RPMI7951 (cell line): ENCODE measurements at places on chromosomes 12 and 14.
A peak's percentile ranks its signal among the peaks of the same experiment; 100 is the strongest.

- DNase-seq = peak; percentile 42
Measured at GRCh38 chr12:92624236-92624635, 78.6 kb upstream of the PLEKHG7 start.

- peak; percentile 56 for DNase-seq
Measured at GRCh38 chr14:22448905-22449599, 140.0 kb downstream of the DAD1 start.

GRCh38 chr14:39360316-39360715, 71.9 kb downstream of the FBXO33 start:
- DNase-seq = no peak

DNA sequence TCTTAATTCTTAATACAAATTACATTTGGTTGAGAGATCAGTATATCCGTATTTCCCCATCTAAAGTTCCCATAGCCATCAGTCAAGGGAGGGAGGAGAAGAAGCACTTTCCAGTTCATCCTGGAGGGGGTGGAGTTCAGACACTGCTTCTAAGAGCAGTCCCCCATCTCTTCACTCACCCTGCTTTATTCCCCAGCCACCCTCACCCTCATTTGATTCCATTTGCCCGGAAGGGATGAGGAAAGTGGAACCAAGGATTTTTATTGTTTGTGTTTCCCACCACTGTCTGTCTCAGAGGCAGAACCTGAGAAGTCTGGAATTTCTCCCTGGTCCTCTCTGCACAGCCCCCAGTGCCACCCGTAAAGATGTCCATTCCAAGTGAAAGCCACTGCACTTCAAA, 134.2 kb upstream of the HIF1A start:
- DNase-seq = peak; percentile 86

DNA sequence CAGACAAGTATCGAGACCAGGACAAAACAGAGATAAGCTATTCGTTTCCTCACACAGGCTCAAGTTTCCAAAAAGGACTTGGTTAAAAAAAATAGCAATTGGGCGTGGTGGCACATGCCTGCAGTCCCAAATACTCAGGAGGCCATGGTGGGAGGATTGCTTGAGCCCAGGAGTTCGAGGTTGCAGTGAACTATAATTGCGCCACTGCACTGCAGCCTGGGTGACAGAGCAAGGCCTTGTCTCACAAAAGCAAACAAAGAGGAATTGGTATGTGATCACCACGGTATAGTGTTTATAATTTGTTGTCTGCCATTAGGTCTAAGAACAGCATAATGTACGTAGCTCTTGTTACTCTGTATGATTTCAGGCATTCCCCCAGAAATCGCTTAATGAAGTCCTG, 175.3 kb downstream of the DERA start:
- no peak for DNase-seq

DNA sequence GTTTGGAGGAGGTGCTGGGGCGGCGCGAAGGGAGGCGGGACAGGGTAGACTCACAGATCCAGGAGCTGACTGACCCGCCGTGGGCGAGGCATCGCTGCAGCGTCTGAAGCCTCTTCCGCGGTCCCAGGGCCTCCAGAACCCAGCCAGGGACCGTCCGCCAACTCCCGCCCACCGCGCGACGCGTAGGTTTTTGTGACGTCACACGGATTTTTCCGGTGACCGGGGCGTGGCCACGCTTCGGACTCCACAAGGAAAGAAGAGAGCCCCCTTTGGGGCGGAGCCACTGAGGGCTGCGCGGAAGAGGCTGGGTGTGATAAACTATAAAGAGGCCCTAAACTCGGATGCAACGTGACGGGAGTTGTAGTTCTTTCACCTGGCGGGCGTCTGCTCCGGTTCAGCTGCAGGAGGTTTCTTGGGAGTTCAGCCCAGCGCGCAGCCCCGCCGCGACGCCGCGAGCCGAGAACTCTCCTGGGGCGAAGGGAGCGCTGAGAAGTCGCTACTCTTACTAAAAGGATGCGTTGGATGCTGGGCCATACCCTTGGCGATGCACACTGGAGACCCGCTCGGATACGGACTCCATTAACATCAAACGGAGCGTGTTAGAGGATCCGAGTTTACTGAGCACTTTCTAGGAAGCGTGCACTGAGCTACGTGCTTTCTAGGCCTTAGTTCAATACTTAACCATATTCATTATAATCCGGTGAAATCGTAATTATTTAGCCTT, at the start of gene AMN1:
Gene AMN1 (minus strand): TSS at position 105 of the 724 bp plus-strand sequence. CDS start 13 bp downstream, at position 92.
- DNase-seq = peak; percentile 98

GRCh38 chr12:47207829-47208248, 128.1 kb upstream of the AMIGO2 start:
- DNase-seq = no peak

GRCh38 chr12:1220127-1221092, 229.4 kb downstream of the ERC1 start:
- no peak for DNase-seq

GRCh38 chr14:59206892-59207291, 18.4 kb downstream of the DAAM1 start:
- no peak for DNase-seq

DNA sequence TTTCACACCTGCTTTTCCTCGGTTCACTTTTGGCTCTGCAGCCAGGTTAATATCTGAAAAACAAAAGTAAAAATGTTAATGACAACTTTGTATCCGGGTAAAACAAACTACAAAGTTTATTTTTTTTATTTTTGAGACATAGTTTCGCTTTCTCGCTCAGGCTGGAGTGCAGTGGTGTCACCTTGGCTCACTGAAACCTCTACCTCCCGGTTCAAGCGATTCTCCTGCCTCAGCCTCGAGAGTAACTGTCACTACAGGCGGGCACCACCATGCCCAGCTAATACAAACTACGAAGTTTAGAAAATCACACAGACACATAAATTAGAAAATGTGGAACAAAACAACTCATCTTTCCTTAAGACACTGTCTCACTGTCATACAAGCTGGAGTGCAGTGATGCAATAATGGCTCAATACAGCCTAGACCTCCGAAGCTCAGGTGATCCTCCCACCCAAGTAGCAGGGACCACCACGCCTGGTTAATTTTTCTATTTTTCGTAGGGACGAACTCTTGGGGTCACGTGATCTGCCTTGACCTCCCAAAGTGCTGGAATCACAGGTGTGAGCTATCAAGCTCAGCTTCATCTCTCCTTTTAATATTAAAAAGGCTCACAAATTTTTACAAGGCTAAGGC, 38.1 kb downstream of the HNRNPC start:
- no peak for DNase-seq

- no peak for DNase-seq
Measured at GRCh38 chr12:23006413-23006812, 381.4 kb downstream of the ETNK1 start.

- DNase-seq = no peak
Measured at GRCh38 chr12:4197922-4198763, 75.4 kb upstream of the CCND2 start.

GRCh38 chr12:49748800-49749199, 7.4 kb downstream of the TMBIM6 start:
- DNase-seq = no peak

DNA sequence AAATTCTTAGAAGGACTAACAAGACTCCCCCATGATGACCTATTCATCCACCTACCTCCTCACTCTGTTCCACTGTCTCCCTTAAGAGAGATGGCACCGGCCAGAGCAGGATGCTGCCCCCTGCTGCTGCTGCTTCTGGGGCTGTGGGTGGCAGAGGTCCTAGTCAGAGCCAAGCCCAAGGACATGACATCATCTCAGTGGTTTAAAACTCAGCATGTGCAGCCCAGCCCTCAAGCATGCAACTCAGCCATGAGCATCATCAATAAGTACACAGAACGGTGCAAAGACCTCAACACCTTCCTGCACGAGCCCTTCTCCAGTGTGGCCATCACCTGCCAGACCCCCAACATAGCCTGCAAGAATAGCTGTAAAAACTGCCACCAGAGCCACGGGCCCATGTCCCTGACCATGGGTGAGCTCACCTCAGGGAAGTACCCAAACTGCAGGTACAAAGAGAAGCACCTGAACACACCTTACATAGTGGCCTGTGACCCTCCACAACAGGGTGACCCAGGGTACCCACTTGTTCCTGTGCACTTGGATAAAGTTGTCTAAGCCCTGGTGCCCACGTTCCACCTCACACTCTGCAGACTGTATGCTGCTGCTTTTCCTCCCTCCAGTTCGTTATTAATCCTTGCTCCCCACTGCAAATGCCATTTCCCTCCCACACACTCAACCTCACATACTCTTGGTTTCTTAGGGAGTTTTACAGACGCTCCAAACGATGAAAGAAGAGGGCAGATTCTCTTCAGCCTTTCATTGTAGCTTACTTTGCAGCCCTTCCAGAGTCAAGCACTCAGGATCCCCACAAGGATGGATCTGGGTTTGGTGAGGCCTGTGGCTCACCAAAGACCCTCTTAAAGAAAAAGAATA, at the start of gene RNASE8:
Gene RNASE8 (plus strand): TSS at position 20 of the 873 bp plus-strand sequence. CDS start 71 bp downstream, at position 91.
- no peak for DNase-seq

GRCh38 chr12:78483767-78484315, 380.7 kb upstream of the SYT1 start:
- DNase-seq = no peak

- DNase-seq = no peak
Measured at GRCh38 chr12:18479256-18479655, 217.9 kb downstream of the PIK3C2G start.

DNA sequence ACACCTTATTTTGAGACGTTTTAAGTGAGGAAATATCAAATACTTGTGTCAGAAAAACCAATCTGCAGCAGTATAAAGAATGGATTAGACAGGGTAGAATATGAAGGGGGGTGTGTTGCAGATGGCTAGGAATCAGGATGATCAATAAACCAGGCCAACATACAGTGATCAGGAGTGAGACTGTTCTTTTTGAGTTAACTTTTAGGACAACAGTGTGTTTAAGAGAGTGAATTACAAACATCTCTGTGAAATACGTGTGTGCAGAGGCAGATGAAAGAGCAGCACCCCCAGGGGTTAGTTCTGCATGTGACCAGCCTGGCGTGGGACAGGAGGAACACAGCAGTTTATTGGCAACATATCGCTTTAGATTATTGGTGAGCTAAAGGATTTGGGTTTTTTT, 10.6 kb upstream of the NRDE2 start:
- DNase-seq = no peak

DNA sequence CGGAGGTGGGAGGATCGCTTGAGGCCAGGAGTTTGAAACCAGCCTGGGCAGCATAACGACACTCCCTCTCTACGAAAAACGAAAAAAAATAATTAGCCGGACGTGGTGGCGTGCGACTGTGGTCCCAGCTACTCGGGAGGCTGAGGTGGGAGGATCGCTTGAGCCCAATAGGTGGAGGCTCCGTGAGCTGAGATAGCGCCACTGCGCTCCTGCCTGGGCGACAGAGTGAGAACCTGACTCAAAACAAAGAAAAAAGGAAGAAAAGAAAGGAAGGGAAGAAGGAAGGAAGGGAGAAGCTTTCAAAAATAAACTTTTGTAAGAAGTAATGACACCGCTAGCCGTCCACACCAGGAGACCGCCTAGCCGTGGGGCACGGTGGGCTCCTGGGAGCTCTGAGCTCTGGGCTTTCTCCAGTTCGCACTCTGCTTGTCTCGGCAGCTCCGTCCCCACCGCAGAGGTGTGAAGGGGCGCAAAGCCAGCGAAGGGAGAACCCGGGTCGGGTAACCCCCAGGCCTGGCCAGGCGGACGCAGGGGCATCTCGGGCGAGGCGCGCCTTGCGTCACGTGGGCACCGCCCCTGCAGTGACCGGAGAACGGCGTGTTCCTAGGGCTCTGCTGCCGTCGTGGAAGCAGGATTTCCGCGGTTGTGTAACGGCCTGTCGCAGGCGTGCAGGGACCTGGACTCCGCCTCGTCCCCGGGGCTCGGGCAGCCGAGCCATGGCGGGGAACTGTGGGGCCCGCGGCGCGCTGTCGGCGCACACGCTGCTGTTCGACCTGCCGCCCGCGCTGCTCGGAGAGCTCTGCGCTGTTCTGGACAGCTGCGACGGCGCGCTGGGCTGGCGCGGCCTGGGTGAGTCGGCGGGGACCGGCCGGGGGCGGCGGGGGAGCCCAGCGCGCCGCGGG, at the start of gene IRAK3:
Gene IRAK3 (plus strand): TSS at position 631 of the 902 bp plus-strand sequence. CDS start 86 bp downstream, at position 717.
- DNase-seq = peak; percentile 64
